ENCODE measurements at places on chromosomes 12 and 14.

GRCh38 chr14:24132976-24133375 is 2.5 kb downstream of the FITM1 start:
- DNase-seq = no peak

- no peak for DNase-seq
Measured at GRCh38 chr12:75656648-75657047, 145.2 kb upstream of the KRR1 start.

GRCh38 chr12:96985515-96986362 is 78.7 kb downstream of the NEDD1 start:
- DNase-seq = no peak

- DNase-seq = no peak
Measured at GRCh38 chr12:10272467-10272866, 35.2 kb upstream of the KLRD1 start.

DNA sequence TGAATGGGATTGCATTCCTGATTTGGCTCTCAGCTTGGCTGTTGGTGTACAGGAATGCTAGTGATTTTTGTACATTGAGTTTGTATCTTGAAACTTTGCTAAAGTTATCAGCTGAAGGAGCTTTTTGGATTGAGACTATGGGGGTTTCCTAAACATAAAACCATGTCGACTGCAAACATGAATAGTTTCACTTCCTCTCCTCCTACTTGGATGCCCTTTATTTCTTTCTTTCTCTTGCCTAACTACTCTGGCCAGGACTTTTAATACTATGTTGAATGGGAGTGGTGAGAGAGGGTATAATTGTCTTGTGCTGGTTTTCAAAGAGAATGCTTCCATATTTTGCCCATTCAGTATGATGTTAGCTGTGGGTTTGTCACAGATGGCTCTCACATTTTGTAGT is 141.5 kb downstream of the CEP83 start:
- no peak for DNase-seq

DNA sequence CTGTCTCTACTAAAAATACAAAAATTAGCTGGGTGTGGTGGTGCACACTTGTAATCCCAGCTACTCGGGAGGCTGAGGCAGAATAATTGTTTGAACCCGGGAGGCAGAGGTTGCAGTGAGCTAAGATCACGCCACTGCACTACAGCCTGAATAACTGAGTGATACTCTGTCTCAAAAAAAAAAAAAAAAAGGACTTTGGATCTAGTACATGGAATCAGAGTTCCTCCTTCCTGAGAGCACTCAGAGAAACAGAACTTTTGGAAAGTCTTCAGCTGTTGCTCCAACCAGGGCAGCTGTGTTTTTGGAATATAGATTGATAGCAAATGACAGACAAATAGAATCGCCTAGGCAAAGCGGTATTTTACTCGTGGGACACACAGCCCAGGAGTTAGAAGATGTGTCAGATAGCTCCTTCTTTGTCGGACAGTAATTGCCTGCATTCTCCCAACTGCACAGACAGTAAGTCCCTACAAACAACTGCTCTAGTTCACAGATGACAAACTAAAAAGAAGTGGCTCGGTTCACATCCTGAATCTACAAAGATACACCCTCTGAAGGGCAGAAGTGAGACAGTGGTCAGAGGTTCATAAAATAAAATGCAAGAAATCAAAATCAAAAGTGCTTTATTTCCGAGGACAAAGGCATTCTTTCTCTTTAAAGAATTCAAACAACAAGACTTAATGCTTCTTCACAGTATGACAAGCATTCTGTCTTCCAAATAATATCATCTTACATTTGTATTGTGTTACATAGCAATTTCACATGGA is 17.1 kb upstream of the NEK9 start:
- DNase-seq = no peak

- DNase-seq = no peak
Measured at GRCh38 chr14:37047226-37047625, 125.2 kb downstream of the SLC25A21 start.

GRCh38 chr14:36671149-36671548 is 9.5 kb downstream of the PAX9 start:
- DNase-seq = no peak

DNA sequence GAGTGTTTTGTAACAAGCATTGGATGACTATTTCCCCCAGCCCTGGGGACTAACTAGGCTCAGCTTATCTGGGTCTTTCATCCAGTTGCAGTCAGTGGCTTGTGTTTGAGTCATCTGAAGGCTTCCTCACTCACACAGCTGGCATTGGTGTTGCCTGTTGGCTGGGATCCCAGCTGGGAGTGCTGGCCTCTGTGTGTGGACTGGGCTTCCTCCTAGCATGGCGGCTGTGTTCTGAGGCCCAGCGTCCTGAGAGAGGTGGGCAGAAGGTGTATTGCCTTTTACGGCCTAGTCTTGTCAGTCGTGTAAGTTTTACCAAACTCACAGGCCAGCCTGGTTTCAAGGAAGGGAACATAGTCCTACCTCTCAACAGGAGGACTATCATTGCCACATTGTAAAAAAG is 28.3 kb upstream of the PPP2R5C start:
- DNase-seq = no peak

DNA sequence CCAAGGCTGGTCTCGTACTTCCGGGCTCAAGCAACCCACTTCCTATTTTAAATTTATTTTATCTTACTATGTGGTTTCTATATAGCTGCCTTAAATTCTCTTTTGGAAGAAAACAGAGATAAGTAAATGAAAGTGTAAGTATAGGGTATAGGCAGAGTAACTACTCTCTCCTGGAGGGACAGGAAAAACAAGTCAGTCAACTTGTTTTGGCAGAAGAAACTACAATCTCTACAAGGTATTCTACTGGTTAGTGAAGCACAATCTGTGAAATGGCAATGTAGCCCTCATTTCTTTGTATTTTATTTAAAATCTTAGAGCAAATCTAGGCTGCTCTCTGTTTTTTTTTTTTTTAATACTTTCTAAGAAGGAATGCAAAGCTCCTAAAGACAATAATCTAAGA is 55.4 kb downstream of the UBR7 start:
- DNase-seq = no peak

DNA sequence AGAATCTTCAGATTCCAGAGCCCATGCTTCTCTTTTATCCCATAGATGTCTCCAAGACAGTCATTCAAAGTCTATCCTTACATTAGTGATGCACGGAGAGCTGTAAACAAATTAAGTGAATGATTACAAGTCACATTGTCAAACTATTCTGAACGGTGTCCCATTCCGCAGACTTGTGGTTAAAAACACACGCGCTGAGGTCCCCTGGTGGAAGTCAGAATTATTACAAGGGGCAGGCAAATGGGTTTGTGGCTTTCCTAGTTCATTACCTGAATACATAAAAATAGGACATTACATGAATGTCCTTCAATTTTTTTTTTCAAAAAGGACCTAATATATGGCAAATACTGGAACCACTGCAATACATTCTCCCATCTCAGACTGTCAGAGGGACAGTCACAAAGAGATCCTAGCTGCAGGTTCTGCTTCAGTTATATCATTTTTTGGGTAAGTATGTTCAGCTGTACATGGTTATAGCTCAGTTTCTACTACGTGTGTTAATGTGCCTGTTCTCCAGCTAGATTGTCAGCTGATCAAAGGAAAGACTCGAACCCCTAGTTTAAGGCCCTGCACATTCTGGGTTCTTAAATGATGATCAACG is 53.1 kb upstream of the STON2 start:
- no peak for DNase-seq

GRCh38 chr14:58479975-58480374 is 52.5 kb downstream of the KIAA0586 start:
- no peak for DNase-seq

GRCh38 chr14:88030079-88030478 is 25.1 kb downstream of the GPR65 start:
- no peak for DNase-seq

DNA sequence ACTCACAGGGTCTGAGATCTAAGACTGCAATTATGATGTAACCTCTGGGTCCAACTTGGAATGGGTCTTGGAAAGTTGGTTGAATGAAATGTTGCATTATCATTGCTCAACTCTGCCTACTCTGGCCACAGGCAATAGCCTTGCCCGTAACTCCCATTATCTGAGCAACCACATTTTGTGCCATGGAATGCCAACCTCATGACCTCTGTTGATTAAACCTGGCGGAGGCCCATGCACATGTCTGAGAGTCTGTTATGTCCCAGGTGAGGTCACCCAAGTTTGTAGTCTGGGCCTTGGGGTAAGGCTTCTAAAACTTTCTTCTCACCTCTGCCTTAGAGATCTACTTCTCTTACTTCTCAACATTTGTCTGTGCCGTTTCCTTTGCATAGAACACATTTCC is 140.9 kb downstream of the TBX5 start:
- DNase-seq = no peak

Measured in tibial artery (tissue), 4 donors.